ENCODE measurements at places on chromosomes 3 and 15. TPM values are rescaled to one million over a fixed set of nuclear protein-coding genes. Genes with fewer than 3 reads are reported as not detected.
A peak's percentile ranks its signal among the peaks of the same experiment; 100 is the strongest.

DNA sequence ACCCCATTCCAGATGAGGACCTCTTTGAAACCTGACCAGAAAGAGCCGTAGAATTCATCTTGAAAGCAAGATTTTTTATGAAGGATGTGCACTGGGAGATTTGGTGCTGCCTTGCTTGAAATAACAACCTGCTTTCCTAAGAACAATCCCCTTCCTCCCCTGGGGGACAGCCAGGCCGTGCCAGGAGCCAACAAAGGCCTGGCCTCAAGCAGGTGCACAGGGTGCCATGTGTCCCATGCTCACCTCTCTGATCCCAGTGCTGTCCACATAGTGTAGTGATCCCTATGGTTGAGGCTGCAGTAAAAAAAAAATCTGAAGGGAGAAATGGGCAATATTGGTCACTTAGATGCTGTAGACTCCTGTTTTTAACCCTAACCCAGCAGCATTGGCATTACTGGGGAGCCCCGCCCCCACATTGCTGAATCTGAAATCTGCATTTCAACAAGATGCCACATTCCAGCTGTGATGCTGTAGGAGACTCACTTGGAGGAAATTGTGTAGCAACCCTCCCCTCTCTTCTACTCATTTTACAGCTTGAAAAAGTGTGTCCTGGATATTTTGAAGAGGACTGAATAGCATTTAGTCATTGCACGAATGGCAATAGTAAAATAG, 171.2 kb downstream of the APBA2 start:
- no peak for DNase-seq

- DNase-seq = no peak
Observed at GRCh38 chr15:87628311-87628710, 628.2 kb downstream of the NTRK3 start.

GRCh38 chr3:161066930-161067329, 38.2 kb downstream of the B3GALNT1 start:
- DNase-seq = no peak

DNA sequence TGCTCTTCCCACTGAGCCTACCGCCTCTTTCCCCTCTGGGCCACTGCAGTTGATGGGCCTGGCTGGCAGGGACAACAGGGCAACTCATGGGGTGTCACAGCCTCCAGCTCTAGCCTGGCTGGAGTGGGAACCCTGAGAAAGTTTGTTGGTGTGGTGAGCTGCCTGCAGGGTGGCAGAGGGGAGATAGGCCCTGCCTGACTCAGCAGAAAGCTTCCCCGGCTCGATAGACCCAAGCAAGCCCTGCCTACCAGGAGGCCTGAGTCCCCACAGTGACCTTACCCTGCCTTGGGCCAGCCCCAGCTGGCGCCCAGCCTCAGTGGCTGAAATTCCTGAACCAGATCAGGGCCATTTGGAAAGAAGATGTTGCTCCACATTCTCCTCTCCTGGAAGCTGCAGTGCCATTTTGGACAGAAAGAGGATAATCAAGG, 29.4 kb downstream of the ABTB1 start:
- no peak for DNase-seq

Gene XYLB
- total RNA-seq = 1.0 TPM

- DNase-seq = no peak
Observed at GRCh38 chr15:31405200-31405920, 78.7 kb downstream of the KLF13 start.

GRCh38 chr15:37967788-37968187, 33.3 kb downstream of the TMCO5A start:
- peak; percentile 65 for DNase-seq

Gene DUOXA2
- total RNA-seq = not detected
